ENCODE measurements at places on chromosomes 11 and 22.

DNA sequence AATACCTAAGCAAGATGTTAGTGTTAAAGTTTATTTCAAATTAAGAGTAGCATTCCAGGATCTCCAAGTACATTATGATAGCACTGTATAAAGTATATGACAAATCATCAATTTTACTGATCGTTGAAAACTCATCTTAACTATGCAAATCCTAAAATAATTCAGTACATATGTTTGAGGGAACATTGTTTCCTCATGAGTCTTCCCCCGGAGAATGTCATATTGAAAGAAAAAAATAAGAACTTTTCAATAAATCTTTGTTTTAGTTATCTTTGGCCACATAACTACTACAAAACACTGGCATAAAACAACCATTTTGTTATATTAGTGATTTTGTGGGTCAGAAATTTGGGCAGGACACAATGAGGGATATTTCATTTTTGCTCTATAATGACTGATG, 135.4 kb downstream of the METTL15 start:
- DNase-seq: no peak

DNA sequence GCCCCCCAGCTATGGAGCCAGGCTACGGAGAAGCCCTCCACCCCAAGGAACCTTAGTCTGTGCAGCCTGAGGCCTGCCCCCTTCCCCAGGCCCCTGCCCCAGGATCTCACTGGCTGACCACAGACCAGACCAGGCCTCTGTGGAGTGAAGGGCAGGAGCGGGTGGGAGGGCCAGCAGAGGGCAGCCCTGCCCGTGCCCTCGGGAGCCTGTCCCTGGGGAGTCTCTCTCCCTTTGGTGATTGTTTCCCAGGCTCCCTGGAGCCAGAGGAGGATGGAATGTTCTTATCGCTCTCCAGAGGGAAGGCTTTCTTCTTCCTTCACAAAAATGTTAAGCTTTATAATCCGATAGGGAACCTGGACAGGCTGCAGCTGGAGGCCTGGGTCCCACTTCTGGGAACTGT, 455.3 kb downstream of the SOX6 start:
- DNase-seq: no peak

DNA sequence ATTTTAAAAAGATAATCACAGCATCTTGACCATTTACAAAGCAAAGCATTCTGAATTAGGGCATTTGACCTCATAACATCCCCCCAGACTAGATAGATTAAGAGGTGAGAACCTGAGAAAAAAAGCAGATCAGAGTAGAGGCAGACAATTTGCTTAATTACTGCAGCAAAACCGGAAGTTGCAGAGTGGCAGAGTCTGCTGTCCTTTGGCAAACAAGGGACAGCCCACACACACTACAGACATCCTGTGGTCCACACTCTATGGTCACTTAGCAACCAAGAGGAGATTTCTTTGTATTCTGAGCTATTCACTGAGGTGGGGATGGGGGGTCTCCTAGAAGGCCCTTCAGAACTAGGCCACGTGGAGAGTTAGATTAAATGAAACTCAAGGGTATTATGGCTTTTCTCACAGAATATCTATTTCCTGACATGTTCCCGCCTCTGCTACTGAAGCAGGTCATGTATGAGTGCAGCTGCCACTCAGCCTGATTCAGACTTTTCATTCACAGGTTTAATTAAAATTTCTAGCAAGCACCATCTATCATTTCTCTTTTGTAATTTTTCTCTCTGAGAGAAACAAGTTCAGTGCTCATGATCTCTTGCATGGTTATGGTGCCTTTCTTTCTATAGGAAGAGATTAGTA, 48.5 kb downstream of the SVIP start:
- no peak for DNase-seq

DNA sequence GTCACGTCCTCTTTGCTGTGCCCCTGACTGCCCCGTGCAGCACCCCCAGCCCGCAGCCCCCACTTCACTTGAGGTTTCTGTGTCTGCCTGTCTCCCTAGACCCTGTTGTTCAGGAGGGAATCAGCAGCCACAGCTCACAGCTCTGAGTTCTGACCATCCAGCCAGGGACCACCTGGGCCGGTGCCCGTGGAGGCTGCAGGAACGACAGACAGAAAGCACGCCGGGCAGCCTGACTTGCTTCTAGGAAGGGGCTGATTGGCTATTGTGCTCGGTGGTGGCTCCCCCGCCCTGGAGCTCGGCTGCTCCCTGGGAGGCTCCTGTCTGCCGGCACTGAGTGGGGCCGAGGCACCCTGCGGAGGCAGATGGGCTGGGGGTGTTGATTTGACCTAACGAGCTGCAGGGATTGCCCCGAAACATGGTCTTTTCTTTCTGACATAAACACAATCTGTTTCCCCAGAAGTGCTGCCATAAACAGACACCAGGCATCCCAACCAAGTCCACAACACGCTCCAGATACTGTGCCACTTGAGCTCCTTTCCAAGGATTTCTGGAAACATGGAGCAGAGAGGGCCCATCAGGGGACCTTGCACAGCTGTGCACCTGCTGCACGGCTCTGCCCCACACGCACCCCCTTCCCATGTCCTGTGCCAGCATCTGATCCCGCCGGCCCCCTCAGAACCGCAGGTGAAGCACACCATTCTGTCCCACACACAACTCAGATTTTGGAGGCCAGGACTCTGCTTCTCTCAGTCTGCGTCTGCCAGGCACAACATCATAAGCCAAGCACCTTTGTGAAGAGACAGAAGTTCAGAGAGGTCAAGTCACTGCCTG, 855.9 kb downstream of the TBC1D22A start:
- no peak for DNase-seq

- DNase-seq: no peak
Measured at GRCh38 chr22:31829505-31829904, 75.7 kb downstream of the DEPDC5 start.

- DNase-seq: no peak
Measured at GRCh38 chr22:43240614-43241013, 53.7 kb upstream of the TTLL12 start.

GRCh38 chr11:113721462-113722066, 15.5 kb upstream of the TMPRSS5 start:
- no peak for DNase-seq

- DNase-seq: no peak
Measured at GRCh38 chr22:23684561-23685031, 6.2 kb upstream of the RGL4 start.

DNA sequence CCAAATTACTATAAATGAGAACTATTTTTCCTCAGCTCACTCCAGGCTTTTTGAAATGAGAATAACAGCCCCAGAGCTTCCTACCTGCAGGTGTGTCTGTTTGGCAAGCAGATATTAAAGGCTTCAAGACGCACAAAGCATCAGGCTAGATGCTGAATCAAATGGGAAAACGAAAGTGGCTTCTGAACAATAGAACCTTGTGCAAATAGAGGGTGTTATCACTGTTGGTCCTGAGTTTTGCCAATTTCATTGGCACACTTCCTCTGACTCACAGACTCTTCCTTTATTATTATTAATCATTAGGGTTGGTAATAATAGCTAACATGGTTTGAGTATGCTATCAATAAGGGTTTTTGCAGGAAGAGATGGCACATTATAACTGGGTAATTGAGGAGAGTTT, 13.4 kb downstream of the SYT13 start:
- no peak for DNase-seq

DNA sequence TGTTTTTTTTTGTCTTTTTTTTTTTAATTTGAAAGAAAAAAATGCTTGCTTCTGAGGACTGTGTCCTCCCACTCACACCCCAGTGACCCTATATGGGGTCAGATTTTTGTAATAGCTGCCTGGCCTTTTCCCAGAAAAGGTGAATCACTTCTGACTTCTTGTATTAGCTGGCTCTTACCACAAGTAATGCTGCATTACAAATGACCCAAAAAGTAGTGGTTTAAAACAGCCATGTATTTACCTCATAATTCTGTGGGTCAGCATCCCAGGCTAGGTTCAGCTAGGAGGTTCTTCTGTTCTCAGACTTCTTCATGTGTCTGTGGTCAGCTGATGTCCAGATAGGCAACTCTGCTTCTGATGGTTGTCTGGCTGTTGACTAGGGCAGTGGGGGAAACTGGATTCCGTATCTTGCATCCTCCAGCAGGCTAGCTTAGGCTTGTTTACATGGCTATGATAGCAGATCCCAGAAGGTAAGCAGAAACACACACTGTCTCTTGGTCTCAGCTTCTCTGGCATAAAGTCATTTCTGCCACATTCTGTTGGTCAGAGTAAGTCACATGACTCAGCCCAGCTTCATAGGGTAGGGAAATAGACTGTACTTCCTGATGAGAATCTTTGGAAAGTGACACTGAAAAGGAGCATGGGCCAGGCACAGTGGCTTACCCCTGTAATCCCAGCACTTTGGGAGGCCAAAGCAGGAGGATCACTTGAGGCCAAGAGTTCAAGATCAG, 19.5 kb downstream of the LHFPL7 start:
- DNase-seq: no peak

GRCh38 chr11:122038543-122038942, 77.5 kb downstream of the BLID start:
- DNase-seq: no peak

DNA sequence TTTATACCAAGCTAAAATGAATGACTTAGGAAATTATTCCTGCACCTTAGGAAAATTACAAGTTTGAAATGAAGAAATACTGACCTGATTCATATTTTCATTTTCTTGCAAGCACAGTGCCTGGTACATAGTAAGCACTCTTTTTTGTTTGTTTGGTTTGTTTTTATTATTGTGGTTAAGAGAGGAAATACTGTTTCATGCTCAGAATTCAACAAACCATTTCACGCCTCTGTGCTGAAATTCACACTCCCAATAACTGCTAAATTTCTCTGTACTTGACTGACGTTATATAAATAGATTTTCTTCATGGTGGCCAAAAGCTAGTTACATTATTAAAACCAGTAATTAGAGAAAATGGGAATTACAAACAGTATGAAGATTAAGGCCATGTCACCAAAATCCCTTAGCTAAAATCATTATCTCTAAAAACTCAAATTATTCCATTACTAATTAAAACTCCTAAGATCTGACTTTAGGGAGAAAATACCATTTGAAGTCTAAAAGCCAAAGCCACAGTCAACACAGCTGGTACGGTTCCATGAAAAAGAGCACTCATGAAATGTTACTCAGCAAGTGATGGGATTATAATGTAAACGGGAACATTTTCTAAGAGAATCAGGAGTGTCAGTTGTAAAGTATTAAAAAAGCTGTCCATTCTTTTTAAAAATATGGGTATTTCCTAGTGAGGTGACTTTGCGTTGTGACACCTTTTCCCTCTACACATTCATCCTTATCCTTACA, 77.8 kb upstream of the DDI1 start:
- no peak for DNase-seq

DNA sequence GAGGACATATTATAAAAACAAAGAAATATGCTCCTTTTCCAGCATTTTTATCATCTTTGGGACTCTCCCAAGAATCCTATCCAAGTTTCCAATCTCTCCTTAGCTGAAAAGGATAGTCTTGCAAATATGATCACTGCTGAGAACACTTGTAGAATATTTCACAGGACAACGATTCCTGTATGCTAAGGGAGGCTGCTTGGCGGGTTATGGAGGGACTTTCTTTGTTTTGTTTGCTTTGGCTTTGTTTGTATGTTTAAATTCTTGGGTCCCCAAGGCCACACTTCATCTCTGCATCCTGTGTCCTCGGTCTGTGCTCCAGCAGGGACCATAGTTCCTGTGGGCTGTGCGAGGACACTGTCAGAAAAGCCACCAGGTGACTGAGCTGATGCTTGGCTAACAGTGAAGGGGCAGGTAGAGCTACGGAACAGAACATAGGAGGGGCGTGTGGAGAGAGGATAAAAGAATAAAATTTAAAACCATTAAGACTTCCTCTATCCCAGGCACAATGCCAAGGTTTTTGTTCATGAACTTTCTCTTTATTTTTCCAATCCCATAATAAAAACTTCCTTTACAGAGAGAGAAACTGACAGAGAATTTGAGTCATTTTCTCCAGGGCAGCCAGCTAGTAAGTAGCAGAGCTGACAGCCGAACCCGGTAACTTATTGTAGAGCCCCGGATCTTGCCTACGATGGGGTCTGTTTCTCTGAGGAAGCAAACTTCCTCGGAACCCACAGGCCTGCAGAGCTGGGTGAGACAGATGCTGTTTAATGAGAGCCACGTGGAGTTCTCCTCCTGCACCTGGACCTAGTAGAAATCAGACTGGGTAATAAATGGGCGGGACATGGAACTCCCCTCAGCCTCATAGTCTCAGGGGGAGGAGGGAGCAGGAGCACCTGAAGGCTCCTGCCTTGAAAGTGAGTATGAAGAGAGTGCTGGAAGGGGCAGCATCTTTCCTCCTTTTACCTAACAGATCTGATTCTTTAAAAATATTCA, at the start of gene IZUMO1R:
TSS of gene IZUMO1R (plus strand) at position 615 of the 993 bp plus-strand sequence. CDS start 1,057 bp downstream, outside the sequence.
- DNase-seq: no peak

DNA sequence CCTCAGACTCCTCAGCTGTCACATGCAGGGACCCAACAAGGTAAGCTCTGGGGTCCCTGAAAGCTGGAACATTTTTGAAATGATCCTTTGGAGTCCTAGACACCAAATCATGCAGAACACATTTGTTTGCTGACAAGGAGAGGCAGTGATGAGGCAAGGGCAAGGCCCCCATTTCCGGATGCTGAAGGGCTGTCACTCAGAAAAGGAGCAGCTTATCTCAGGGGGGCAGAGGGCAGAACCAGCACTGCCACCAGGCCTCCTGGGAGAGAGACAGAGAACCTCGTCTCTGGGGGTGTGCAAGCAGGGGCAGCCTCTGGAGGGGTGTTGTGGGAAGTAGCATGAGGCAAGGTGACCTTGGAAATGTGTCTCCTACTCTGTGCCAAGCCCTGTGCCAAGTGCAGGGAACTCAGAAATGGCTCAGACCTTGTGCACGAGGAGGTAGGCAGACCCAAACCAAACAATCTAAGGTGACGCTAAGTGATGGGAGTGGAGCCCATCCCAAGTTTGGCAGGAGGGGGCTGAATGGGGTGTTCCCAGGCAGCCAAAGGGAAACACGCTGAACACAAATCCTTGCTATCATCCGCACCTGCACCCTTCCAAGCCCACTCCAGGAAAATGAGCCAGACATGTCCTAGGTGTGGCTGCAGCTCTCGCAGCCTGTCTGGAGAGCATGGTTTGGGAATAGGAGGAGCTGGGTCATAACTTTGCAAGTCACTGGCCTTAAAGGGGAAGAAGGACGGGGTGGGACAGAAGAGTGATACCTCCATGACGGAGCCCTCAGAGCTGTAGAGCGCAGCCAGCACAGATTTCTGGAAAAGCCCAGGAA, 94.2 kb downstream of the PDE2A start:
- no peak for DNase-seq

- no peak for DNase-seq
Measured at GRCh38 chr22:34829485-34829884, 236.5 kb upstream of the ISX start.

GRCh38 chr22:18077087-18077638, 627 bp upstream of the PEX26 start:
- DNase-seq: no peak

DNA sequence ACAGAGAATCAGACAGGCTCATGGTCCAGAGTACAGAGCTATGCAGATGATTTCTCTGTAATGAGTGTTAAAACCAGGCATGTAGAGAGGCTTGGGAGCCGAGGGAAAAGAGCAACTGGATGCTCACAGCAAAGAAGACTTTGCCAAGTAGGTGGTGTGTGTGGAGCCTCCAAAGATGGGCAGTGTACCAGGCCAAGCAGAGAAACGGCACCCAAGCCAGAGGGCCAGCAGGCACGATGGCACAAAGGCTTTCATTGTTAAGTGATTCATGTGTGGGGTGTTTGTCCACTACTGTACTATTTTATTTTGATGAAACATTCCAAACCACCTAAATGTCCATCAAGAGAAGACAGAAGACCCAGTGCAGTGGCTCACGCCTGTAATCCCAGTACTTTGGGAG, 11.1 kb downstream of the RANGAP1 start:
- DNase-seq: no peak
